Adrenal gland (tissue), 19 donors: ENCODE measurements at places on chromosomes 7 and 10. TPM values are rescaled to one million over a fixed set of nuclear protein-coding genes. Genes with fewer than 3 reads are reported as not detected.

The SUPV3L1 gene
- polyA plus RNA-seq = 114 TPM

The GIMAP5 gene
- 13.2 TPM for polyA plus RNA-seq

The ADAM12 gene
- 0.16 TPM for polyA plus RNA-seq

The ST8SIA6 gene
- polyA plus RNA-seq = not detected

The SDK1 gene
- polyA plus RNA-seq = 1.8 TPM

The TSPAN15 gene
- 8.6 TPM for polyA plus RNA-seq

The DDX21 gene
- polyA plus RNA-seq = 14.2 TPM

The NODAL gene
- not detected for polyA plus RNA-seq

The KCNMA1 gene
- polyA plus RNA-seq = 6.4 TPM
